NCI-H2227 treated with DMSO at 0.1 percent for 48 hours (cell line): ENCODE measurements at places on chromosomes 1 and 21.

DNA sequence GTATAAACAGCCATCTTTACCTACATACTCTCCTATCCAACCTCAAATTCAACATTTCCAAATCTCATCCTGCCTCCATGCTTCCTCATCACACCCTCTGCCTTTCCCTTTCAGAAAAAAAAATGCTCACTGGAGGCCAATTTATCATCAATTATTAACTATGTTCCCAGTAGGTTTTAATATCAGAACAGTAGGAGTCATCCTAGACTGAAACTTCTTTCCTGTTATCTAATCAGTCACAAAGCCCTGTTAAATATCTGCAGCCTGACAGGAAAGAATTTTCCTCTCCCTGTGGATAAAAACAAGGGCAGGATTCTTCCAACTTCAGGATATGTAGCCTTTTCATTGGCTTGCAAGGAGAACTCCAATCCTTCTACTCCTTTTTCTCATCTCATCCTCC is 28.4 kb downstream of the EGLN1 start:
- no peak for DNase-seq

DNA sequence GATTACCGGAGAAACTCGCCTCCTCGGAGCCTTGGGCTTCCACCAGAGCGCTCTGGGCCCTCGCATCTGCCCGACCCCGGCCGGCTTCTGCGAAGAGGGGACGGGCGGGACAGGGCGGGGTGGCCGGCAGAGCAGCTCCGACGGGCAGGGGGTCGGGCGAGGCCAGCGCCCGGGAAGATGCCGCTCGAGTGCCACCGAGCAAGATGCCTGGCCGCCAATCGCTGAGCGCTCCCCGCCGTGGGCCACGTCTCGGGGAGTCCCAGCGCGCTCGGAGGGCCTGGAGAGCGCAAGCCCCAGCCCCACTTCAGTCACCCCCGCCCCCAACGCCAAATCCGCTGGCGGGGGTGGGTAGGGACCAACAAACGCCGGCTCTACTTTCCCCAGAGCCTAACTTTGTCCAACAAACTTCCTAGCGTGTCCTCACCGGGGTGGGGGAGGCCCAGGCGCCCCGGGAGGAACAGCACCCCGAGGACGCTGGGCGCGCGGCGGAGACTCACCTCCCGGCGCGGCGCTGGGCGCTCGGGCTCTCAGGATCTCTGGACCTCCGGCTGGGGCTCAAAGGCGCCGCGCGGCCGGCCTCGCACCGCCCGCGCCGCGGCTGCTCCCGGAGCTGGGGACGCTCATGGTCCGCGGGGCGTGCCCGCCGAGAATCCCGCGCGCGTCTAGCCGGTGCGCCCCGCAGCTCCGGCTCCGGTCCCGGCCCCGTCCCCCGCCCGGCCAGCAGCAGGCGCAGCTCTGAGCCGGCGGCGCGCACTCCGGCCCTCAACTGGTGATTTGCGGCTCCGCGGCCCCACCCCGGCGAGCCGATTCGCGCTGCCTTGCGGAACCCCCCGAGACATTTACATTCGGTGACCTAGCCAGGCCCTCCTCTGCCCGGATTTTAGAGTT is at the start of gene BCAR3:
Gene BCAR3, minus strand, starts transcription at position 737 of the 888 bp plus-strand sequence. CDS start 6,907 bp downstream, outside the sequence.
- DNase-seq = peak; percentile 53

GRCh38 chr1:175984813-175985212 is 222.3 kb downstream of the COP1 start:
- no peak for DNase-seq

DNA sequence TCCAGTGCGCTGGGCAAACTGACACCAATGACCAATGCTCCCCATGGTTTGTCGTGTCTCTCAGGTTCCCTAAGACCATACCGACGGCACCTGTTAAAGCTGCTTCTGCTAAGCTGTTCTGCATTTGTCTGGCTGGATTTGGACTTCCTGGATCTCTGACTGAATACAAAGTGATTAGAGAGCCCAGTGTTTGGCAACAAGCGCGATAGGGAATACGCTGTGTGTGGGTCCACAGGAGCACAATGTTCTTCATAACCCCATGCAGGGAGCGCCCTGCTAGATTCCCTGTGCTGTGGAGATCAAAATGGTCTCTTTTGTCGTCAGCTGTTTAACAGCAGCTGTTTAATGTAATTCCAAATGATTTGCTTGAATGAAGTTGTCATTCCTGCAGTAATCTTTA is 26.0 kb upstream of the ESRRG start:
- DNase-seq = no peak

- DNase-seq = peak; percentile 75
These were observed 588 bp downstream of the FLVCR1 start for GRCh38 chr1:212858461-212859265.

GRCh38 chr1:38489844-38490270 is 369.7 kb downstream of the RRAGC start:
- no peak for DNase-seq

GRCh38 chr1:216015116-216015515 is 408.1 kb downstream of the USH2A start:
- no peak for DNase-seq

DNA sequence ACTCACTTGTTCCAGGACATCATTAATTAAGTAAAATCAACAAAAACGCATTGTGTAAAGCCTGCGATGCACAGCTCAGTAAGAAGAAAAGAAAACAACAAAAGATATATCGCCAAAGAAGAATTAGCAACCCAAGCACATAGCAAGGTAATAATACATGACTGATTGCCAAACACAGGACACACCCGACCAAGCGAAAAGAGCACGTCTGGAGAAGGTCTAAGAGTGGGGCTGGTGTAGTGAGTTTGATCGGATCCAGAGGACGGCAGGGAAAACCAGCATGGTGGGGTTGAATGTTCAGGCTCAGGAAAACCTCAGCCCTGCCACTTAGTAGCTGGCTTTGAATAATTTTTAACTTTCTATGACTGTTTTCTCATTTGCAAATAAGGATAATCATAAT is 69.8 kb downstream of the JAK1 start:
- no peak for DNase-seq

GRCh38 chr1:10347109-10347508 is 51.8 kb upstream of the PGD start:
- DNase-seq = no peak

GRCh38 chr1:15218287-15219279 is 28.4 kb upstream of the FHAD1 start:
- DNase-seq = no peak

DNA sequence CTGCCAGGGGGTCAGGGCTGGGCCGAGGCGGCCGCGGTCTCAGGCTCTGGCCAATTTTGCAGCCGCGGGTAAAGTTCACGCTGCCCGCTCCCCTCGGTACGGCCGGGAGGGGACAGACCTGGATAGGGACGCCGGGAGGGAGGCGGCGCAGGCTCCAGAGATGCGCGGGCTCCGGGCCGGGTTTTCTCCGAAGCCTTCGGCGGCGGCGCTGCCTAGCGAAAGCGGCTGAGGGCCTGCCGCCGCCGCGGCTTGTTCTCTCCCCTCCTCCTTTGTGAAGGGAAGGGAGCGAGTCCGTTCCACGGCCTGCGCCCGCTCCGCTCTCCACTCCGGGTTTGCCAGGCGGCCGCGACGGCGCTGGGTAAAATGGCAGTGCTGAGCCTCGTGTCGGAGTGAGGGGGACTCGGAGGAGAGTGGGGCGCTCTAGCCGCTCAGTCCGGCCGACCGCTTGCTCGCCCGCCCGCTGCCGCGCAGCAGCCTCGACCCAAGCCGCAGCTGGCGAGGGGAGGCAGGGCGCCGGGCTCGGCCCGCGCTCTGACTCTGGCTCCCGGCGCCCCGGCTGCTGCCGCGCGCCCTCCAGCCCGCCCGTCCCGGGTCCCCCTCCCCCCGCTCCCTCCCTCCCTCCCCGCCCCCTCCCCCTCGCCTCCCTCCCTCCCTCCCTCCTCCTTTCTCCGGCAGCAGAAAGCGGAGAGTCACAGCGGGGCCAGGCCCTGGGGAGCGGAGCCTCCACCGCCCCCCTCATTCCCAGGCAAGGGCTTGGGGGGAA is at the start of gene ARID1A:
Gene ARID1A, plus strand, starts transcription at position 660 of the 763 bp plus-strand sequence. CDS start 389 bp downstream, outside the sequence.
- peak; percentile 95 for DNase-seq

- DNase-seq = peak; percentile 15
These were observed 18.4 kb downstream of the MTHFR start for GRCh38 chr1:11787251-11787803.

DNA sequence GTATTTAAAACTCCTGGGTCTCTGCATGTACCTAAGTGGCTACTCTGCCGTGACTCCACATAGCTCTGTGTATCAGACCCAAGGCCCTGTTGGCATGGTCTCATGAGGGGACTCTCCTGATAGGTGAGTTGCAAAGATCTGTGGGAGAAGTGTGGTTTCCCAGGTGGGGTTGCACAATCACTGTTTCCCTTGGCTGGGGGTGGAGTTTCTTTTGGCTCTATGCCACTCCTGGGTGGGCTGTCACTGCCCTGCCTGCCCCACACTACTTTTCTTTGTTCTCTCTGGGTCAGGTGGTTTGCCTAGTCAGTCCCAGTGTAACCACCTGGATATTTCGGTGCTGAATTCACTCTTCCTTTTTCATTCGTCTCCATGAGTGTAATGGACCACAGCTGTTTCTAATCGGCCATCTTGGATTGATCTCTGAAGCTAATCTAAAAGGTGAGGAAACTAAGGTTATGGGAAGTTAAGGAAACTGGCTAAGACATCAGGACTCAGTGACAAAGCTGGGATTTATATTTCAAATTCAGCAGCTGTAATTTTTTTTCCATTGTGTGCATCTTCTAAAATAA is 97.1 kb upstream of the CACYBP start:
- DNase-seq = no peak

GRCh38 chr1:109821831-109822745 is 58.4 kb upstream of the EPS8L3 start:
- no peak for DNase-seq

DNA sequence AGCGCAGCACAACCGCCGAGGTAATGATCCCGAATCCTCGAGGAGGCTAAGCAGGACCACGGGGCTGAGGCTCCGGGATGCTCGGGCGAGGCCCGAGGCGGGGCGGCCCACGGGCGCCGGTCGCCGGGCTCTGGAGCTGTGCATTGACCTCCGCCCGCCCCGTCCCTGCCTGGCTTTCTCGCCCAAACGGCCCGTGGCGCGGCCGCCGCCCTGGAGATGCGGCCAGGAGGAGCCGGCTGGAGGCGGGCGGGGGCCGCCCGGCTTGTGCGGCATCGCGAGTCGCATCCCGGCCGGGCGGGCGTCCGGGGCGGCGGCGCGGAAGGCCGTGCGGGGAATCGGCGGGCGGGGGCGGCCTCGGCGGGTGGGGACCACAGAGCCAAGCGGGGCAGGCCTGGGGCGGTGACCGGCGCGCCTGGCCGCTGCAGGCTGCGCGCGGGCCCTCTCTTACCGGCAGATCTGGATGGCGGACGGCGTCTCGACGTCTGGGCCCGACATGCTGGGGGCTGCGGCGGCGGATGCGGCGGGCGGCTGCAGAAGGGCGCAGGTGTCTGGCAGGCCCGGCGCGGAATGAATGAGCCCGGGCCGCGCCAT is 663 bp downstream of the ACOT7 start:
- DNase-seq = no peak

DNA sequence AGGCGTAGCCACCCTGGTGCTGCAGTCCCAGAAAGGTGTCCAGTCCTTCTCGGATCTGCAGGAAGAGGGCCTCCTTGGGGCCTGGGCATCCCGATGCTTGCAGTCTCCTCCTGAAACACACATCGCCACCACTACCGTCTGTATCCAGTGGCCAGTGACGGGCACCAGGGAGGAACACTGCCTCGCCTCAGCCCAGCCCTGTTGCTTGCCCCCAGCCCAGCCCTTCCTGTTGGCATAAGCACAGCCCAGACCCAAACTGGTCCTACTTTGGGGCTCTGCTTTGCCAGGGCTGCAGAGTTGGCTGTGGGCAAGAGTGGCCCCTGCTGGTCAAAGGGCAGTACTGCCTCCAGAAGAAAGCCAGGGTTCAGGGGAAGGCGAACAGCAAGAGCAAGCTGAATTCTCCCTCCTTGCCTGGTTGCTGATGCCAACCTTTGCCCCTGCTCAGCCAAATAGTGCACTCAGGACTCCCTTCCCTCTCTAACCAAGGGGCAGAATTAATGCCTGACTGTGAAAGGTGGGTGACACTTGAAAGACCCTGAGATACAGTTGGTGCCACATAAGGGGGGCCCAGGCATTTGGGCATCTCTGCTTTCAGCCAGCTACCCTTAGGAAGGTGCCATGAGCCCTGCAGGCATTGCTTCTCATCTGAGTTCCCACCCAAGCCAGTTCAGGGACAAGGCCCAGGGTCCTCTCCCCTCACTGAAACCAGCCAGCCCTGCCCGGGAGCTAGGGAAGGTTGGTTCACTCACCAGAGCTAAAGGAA is 11.1 kb upstream of the ARHGEF2 start:
- peak; percentile 70 for DNase-seq

GRCh38 chr1:47230692-47231300 is 1.2 kb downstream of the TAL1 start:
- peak; percentile 54 for DNase-seq

GRCh38 chr1:86150553-86151055 is 6.0 kb downstream of the COL24A1 start:
- DNase-seq = no peak

DNA sequence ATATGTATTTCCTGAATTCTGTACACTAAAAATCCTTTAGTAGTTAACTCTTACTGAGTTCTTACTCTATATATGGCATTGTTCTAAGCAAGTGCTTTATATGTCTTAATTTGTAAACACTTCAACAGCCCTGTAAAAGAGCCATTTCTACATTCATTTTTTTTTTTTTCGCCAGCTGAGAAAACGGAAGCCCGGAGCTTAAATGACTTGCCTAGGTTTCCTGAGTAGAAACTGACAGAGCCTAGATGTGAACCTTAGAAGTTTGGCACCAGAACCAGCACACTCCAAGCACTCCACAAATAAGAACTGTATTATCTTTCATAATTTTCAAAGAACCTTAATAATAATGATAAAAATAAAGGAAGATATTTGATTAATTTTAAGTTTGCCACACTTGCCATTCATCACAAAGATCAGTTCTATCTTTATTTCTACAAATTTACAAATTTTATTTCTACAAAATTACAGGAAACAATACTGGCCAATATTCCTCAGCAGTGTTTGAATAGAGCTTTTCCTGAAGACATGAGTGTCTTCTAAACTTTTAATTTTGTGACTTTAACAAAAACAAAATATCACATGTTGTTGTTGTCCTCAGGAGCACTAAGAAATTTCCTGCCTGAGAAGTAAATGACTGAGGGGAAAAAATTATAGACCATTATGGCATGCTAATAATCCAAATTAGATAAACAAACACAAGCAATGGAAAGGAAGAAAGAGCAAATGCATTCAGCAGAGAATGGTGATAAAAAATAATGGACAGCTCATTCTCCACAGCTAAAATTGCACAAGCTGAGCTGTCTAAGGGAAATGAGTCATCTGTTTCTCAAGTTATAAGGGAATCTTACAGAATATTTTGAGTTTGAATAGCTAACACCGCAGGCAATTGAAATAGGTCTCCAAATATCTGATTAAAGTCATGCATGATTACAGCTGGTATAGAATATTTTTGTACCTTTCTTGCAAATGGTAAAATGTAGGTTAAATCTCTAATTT is 71.2 kb downstream of the DPYD start:
- DNase-seq = peak; percentile 11
